Kidney epithelial cell (primary cell): ENCODE measurements at places on chromosomes 12 and 14.

- no peak for DNase-seq
These were observed 81.2 kb upstream of the ATP2B1 start for GRCh38 chr12:89789862-89790261.

GRCh38 chr14:68284834-68285233, 465.3 kb downstream of the RAD51B start:
- peak; percentile 39 for DNase-seq

DNA sequence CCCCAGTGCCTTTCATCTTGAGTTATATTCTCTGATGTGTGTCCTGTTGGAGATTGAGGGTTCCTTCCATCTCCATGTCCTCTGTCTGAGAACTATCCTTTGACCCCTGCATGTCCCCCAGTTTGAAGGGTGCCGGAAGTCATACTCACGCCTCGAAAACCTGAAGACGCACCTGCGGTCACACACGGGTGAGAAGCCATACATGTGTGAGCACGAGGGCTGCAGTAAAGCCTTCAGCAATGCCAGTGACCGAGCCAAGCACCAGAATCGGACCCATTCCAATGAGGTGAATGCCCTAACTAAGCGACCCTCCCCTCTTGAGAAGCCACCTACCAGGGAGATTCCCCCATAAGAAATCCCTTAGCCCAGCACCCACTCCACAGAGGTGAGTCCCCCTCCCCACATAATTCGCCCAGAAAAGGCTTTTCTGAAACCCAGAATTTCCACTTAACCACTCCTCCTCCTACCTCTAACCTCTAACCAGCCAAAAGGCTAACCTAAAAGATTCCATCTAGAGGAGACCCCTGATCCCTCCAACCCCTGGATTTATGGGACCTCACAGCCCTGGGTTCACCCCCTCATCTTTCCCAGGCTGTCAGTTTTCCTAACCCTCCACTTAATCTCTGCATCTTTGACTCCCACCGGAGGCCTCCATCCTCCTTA, 7.8 kb downstream of the GLI1 start:
- no peak for DNase-seq

DNA sequence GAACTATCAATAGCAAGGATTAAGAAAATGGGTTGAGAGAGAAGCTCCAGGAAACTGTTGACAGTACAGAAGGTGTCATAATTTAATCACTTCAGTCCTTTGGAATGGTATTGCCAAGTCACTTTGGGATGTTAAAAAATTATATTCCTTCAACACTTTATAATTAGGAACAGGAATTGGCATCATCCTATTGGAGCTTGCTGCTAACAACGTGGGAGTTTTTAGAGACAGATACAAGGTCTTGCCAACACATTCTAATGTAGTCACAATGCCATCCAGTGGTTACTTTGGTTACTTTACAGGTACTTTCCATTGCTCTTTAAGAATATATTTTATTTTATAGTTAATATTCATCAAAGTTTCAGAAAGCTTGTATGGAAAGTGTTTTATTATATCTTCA, 310.1 kb downstream of the SYT1 start:
- peak; percentile 9 for DNase-seq

DNA sequence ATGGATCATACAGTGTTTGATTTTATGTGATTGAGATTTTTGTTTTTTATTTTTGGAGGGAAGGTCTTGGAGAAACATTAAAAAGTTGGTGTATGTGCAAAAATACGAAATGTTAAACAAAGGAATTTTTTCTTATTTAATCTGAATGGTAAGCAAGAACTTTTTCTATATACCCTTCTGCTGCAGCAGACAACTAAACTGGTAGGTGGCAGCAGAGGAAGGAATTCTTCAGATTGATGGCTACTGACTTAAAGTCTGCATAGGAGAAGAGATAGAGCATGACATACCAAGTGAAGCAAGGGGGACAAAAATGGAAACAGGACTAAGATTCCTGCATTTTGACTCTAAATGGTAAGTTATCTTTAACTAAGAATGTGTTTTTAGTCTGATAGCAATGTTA, 42.0 kb upstream of the A2ML1 start:
- no peak for DNase-seq

DNA sequence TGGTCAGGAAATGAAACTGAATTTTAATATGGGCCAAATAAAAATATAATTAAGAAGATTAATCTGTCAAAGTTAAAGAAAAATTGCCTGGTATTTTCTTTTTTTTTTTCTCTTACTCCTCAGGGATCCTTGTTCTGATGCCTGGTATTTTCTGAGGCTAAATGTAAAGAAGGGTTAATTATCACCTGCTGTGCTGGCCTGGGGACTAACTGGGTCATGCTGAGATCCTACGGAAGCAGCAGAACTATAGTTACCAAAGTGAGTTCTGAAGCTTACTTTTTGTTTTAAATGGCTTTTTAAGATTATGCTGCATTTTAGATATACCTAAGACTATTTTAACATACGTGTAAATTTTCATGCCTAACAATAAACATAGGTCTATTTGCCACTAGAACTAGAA, 23.3 kb downstream of the ZC2HC1C start:
- DNase-seq = no peak
